ENCODE measurements at places on chromosomes 16 and 17. TPM values are rescaled to one million over a fixed set of nuclear protein-coding genes. Genes with fewer than 3 reads are reported as not detected.

The C17orf50 gene
- polyA plus RNA-seq = not detected

GRCh38 chr17:27622986-27623385 is 8.0 kb upstream of the LGALS9 start:
- DNase-seq = peak; percentile 73

DNA sequence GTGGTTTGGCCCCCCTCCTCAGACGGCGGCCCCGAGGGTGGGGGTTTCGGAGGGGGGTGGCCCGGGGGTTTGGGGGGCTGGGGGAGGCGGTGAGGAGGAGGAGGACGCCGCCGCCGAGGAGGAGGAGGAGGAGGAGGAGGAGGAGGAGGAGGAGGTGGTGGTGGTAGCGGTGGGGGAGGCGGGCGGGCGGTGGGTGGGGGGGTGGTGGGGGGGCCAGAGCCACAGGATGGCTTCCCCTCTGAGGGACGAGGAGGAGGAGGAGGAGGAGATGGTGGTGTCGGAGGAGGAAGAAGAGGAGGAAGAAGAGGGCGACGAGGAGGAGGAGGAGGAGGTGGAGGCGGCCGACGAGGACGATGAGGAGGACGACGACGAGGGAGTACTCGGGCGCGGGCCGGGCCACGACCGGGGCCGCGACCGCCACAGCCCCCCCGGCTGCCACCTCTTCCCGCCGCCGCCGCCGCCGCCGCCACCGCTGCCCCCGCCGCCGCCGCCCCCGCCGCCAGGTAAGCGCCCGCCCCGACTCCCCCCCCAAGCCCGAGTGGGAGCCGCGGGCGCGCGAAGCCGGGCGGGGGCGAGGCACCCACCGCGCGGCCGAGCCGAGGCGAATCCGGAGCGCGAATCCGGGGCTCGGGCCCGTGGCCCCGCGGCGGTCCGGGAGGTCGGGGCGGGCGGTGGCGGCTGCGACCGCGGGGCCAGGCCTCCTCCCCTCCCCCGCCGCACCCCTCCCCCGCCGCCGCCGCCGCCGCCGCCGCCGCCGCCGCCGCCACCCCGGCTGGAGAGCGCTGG is 3.8 kb upstream of the CHD3 start:
- DNase-seq = no peak

DNA sequence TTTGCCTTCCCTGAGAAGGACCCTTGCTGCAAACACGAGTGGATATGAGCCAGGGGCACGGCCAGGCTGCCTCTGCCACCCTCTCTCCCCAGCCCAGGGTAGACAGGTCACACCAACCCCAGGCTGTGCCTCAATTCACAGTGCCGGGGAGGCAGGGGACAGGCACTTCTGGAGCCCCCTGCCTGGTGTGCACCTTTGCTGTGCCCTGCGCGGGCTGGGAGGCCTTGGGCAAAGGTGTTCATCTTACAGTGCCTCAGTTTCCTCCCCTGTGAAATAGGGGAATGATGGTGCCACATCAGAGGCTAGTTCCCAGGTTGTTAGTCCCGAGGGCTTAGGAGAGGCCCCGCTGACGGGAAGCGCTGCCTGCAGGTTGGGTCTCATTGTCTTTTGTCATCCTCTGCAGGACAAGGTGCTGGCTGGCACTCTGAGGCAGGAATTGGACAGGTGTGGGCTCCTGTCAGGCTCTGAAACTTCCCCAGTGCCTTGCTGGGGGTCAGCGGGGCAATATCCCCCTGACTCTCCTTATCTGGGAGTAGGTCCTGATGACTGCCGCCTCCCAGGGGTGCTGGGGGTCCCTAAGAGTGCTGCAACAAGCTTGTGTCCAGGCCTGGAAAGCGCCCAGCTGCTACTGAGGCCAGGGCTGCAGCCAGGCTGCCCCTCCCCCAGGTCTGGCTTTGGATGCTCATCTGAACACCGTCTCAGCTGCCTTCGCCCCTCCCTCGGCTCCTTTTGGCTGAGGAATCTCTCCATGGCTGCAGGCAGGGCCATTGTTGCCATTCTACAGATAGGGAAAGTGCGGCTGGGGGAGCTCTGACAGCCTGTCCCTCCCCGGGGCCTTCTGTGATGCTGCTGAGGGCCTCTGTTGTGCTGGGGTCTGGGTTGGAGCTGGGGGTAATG is 3.1 kb downstream of the PRSS21 start:
- no peak for DNase-seq

- DNase-seq = no peak
Observed at GRCh38 chr17:72826602-72827001, 265.9 kb downstream of the SLC39A11 start.

The C16orf96 gene
- polyA plus RNA-seq = 0.88 TPM

DNA sequence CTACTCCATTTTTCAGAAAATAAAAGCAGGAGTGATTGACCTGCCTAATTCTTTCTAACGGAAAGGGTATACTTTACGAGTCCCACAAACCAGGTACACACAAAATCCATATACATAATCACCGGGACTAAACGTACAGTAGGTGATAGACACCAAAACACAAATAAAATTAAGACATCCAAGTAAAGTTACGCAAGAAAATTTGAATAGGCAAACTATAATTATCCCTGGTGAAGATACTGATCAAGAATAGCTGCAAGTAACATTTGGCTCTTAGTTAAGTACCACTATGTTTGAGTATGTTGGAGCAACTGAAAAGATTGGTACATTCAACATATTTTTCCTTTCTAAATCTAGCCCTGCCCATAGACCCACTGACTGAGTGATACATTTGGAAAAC is 1.7 kb downstream of the HELZ start:
- no peak for DNase-seq

The IRX6 gene
- polyA plus RNA-seq = not detected

DNA sequence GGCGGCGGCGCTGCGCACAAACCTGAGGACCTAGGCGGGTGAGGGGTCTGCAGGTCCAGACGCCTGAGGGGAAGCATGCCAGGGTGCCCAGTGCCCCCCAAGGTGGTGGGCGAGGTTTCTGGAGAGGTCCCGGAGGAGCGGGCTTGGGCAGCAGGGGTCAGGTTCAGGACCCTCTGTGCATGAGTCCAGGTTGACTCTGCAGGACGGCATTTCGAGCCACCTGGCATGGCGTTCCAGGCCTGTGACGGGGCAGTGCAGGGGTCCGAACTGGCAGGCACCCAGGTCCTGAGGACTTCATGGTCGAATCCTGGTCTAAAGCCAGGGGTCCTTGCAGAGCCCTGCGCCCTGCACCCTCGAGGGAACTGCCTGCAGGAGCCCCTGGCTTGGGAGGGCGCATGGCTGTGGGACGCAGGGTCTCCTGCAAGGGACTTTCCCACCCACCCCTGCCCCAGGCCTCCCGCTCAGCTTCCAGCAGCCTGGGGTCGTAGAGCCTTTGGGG is 3.5 kb downstream of the SLC16A3 start:
- no peak for DNase-seq

The FOXK2 gene
- polyA plus RNA-seq = 41.7 TPM

GRCh38 chr17:74686761-74687160 is 26.0 kb downstream of the CD300LF start:
- DNase-seq = no peak

DNA sequence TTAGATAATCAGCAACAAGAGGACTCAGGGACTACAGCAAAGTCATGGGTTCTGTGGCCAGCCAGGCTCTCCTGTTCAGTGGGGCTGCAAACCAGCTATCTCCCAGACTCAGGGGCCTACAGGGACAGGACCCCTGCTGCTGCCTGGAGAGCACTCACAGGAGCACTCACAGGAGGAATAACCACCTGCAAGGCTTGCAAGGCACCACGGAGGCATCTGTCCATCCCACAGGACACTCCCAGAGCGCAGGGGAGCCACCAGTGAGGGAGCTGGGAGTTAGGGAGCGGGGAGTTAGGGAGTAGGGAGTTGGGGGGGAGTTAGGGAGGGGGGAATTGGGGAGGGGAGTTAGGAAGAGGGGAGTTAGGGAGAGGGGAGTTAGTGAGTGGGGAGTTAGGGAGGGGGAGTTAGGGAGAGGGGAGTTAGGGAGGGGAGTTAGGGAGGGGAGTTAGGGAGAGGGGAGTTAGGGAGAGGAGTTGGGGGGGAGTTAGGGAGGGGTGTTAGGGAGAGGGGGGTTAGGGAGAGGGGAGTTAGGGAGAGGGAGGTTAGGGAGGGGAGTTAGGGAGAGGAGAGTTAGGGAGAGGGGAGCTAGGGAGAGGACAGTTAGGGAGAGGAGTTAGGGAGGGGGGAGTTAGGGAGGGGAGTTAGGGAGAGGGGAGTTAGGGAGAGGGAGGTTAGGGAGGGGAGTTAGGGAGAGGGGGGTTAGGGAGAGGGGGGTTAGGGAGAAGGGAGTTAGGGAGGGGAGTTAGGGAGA is 5.7 kb downstream of the CANT1 start:
- no peak for DNase-seq

The INCA1 gene
- polyA plus RNA-seq = not detected

- DNase-seq = peak; percentile 43
Observed at GRCh38 chr16:89115216-89115861, 21.7 kb downstream of the ACSF3 start.

- no peak for DNase-seq
Observed at GRCh38 chr17:7459961-7460545, 15.2 kb downstream of the CHRNB1 start.

DNA sequence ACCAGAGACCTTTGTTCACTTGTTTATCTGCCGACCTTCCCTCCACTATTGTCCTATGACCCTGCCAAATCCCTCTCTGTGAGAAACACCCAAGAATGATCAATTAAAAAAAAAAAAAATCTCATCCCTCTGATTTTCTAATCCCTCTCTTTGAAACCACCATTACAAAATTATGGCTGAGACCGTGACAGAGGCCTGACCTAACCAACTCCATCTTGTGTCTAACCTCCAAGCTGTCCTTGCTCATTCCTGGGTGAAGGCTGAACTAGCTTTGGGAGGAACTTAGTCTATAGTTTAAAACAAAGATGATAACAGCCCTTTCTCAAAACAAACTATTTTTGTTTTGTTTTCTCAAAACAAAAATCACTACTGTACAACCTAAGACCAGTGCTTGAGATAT is 474.5 kb downstream of the TMEM114 start:
- DNase-seq = no peak

- no peak for DNase-seq
Observed at GRCh38 chr17:19453296-19453695, 42.3 kb downstream of the RNF112 start.

The ZACN gene
- polyA plus RNA-seq = 1.1 TPM

The OTOP2 gene
- not detected for polyA plus RNA-seq

GRCh38 chr17:70961341-70961740 is 792.0 kb downstream of the KCNJ2 start:
- no peak for DNase-seq

The EVPLL gene
- polyA plus RNA-seq = not detected

The JMJD6 gene
- 19.7 TPM for polyA plus RNA-seq

All from muscle of arm (tissue), 14 donors.